Sigmoid colon (tissue), 7 donors: ENCODE measurements at places on chromosomes 6 and 20. TPM values are rescaled to one million over a fixed set of nuclear protein-coding genes. Genes with fewer than 3 reads are reported as not detected.

FAM217A gene
- not detected for total RNA-seq

KCNK17 gene
- not detected for total RNA-seq

GATA5 gene
- not detected for total RNA-seq

KCNS1 gene
- total RNA-seq: not detected

GRCh38 chr20:48287021-48287494 lies 501.8 kb upstream of the SULF2 start:
- peaks cover 35% of the 10 kb centered on the region for H3K4me1 ChIP-seq
- no peak for DNase-seq
- no peaks in the 10 kb centered on the region for H3K27me3 ChIP-seq
- H3K27ac ChIP-seq: peak overlapping the region; percentile 67

DNA sequence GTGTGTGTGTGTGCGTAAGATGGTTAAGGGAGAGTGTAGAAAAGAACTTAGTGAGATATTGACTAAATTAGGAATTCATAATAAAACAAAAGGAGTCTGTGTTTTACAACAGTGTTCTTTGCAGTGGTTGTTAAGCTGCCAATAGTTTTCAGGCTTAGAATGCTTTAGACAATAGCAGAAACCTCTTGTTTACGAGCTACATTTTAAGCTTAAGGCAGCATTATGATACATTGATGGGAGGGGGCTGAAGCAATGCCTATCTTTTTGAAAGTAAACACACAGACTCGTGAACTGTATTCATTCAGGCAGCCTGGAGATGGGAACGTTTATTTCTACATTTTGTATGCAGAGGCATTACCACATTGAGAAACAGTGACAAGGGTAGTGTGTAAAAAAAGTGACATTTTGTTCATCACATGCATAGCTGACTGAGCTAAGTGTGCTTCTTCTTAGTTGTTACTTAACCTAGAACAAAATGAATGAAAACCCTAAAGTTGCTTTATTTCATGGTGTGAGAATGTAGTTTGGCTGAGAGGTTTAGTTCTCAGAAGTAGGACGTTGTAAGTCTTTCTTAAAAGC lies 21.2 kb downstream of the CLVS2 start:
- no peaks in the 10 kb centered on the region for H3K4me1 ChIP-seq
- no peak overlapping the region for H3K27ac ChIP-seq
- H3K36me3 ChIP-seq: no peaks in the 10 kb centered on the region

DNA sequence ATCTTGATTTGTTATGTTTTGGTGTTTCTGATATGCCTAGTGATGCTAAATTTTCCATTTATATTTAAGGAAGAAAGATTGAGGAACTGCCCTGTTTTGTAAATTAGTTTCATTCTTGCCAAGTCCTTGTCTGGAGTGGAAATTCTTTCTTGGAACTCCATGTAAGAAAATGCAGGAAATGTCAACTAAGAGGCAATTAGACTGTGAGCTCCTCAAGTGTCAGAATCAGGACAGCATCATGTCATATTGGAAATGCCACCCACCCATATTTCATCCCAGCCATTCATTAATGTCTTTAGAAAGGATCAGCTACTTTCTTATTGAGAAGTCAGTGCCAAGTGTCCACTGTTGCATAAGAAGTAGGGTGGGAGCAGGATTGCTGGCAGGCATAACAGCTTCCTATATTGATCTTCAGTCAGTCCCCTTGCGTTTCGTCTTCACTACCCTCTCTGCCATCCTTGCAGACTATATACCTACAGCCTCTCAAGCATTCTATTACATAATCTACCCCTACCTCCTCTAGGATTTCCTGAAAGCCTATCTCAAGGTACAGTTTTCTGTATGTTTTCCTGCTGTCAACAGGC lies 42.4 kb downstream of the HAO1 start:
- H3K36me3 ChIP-seq: no peaks in the 10 kb centered on the region
- DNase-seq: no peak
- no peaks in the 10 kb centered on the region for H3K27me3 ChIP-seq
- no peak overlapping the region for H3K27ac ChIP-seq

- H3K27ac ChIP-seq: no peak overlapping the region
- peaks cover 6% of the 10 kb centered on the region for H3K4me1 ChIP-seq
- no peaks in the 10 kb centered on the region for H3K27me3 ChIP-seq
- H3K36me3 ChIP-seq: no peaks in the 10 kb centered on the region
- no peak overlapping the region for H3K4me3 ChIP-seq
- DNase-seq: no peak
Observed at GRCh38 chr6:150631984-150632642, 32.4 kb downstream of the PLEKHG1 start.

- no peak overlapping the region for H3K4me3 ChIP-seq
- no peak overlapping the region for H3K27ac ChIP-seq
- no peaks in the 10 kb centered on the region for H3K27me3 ChIP-seq
- H3K4me1 ChIP-seq: no peaks in the 10 kb centered on the region
- H3K36me3 ChIP-seq: no peaks in the 10 kb centered on the region
Observed at GRCh38 chr6:52164319-52165094, 21.7 kb upstream of the IL17A start.

DNA sequence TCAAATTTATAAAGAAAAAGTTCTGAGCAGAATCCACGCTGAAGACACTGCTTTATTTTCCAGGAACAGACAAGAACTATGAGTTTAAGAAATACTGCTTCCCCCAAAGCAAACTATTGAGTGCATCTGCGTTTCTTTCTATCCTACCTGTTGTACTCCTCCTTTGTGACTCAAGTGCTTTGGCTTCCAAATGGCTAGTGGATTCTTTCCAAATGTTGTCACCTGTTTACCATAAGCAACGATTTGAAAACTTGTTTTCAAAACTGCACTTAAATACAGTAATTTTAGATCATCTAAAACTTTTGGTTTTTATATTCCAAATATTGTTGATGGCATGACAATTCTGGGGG lies 9.5 kb downstream of the PXDC1 start:
- H3K4me3 ChIP-seq: no peak overlapping the region
- H3K27ac ChIP-seq: peak overlapping the region; percentile 77
- H3K36me3 ChIP-seq: no peaks in the 10 kb centered on the region
- no peaks in the 10 kb centered on the region for H3K27me3 ChIP-seq

- no peak overlapping the region for H3K27ac ChIP-seq
- no peak overlapping the region for H3K4me3 ChIP-seq
- no peaks in the 10 kb centered on the region for H3K27me3 ChIP-seq
- no peak for DNase-seq
Observed at GRCh38 chr6:108693430-108694154, 132.9 kb downstream of the FOXO3 start.

DNA sequence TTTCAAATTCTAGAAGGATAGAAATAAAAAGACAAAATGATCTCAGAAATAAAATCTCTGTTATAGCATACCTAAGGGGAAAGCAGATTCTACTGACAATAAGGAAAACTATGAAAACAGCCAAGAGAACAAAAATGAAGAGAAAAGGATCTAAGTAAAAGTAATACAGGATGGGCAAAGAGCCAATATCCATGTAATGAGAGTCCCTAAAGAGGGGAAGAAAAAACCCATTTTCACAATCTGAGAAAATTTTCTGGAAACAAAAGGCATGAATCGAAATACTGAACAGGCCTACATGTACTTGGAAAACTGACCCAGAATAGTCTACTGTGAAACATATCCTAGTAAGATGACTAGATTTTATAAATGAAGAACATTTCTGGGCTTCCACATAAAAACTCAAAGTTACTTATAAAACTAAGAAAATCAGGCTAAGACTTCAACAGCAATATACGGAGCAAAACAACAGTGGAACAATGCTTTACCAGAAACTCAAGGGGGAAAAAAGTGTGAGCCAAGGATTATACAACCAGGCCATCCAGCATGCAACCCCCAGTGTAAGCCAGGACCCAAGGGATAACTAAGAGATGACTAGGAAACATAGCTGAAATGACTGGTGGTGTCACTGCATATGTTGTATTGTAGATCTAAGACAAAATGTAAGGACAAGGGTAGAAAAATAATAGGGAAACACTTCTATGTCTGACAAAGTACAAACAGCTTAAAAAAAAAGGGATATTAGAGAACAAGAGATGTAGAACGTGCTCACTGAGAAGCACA lies 10.2 kb downstream of the NAPB start:
- H3K27me3 ChIP-seq: no peaks in the 10 kb centered on the region
- no peak overlapping the region for H3K4me3 ChIP-seq

GRCh38 chr6:148720406-148720805 lies 26.4 kb upstream of the UST start:
- no peaks in the 10 kb centered on the region for H3K4me1 ChIP-seq
- no peak for DNase-seq
- no peaks in the 10 kb centered on the region for H3K27me3 ChIP-seq
- H3K36me3 ChIP-seq: no peaks in the 10 kb centered on the region
- H3K27ac ChIP-seq: no peak overlapping the region
- H3K4me3 ChIP-seq: no peak overlapping the region

- H3K4me3 ChIP-seq: peak within 1 kb of the TSS; percentile 79
- peaks cover 45% of the 10 kb centered on the region for H3K4me1 ChIP-seq
- H3K27ac ChIP-seq: peak within 1 kb of the TSS; percentile 87
Observed at GRCh38 chr20:49482621-49483017, at the start of gene KCNB1. Gene KCNB1 (minus strand): TSS chr20:49482668. CDS start chr20:49482480, 188 bp downstream.

DNA sequence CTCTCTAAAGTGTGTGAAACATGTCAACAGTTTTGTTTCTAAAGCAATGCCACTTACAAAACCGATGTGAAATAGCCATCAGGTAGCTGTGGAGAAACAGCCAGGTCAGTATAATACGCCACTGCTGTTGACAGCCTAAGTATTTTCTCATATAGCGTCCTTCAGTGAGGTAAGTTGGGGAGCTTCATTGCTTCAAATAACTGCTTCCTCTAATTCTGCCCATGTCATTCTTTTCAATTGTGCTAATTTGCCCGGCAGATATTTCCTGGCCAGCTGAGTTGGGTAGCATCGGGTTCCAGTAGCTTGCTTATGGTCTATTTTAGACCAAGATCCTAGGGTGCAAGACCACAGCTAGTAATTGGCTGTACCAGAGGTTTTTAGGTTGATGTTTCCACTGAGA lies 2.1 kb upstream of the ARMC2 start:
- no peak overlapping the region for H3K27ac ChIP-seq
- no peaks in the 10 kb centered on the region for H3K36me3 ChIP-seq
- H3K4me3 ChIP-seq: no peak overlapping the region
- peaks cover 11% of the 10 kb centered on the region for H3K4me1 ChIP-seq
- DNase-seq: no peak
- no peaks in the 10 kb centered on the region for H3K27me3 ChIP-seq

DNA sequence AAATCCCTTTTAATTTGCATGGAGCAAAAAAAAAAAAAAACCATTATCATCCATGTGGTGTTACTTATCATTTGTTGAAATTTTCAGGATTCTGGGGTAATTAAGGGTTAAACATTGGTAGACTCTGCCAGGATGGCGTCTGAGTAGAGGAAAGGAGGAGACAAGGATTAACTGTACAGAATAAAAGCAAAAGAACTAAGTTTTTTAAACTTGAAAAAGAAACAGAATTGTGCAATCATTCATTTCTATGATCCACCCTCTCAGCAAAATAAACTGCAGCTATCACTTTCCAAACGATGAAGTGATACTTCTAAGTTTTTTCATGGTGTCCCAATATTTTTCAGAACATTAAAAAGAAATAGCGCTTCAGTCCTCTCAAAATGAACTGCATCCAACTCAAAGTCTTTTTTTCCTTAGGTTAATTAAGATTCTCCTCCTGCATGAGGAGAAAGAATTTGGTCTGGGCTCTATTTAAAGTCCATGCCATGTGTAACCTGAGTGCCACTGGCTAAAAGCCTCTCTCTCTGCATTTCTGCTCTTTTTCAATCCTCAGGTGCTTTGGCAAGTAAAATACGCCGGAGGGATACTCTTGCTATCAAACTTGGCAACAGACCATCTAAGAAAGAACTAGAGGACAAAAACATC lies 69.5 kb upstream of the LTV1 start:
- no peak for DNase-seq
- H3K27ac ChIP-seq: peak overlapping the region; percentile 59
- no peaks in the 10 kb centered on the region for H3K4me1 ChIP-seq
- no peaks in the 10 kb centered on the region for H3K36me3 ChIP-seq
- H3K4me3 ChIP-seq: no peak overlapping the region

DNA sequence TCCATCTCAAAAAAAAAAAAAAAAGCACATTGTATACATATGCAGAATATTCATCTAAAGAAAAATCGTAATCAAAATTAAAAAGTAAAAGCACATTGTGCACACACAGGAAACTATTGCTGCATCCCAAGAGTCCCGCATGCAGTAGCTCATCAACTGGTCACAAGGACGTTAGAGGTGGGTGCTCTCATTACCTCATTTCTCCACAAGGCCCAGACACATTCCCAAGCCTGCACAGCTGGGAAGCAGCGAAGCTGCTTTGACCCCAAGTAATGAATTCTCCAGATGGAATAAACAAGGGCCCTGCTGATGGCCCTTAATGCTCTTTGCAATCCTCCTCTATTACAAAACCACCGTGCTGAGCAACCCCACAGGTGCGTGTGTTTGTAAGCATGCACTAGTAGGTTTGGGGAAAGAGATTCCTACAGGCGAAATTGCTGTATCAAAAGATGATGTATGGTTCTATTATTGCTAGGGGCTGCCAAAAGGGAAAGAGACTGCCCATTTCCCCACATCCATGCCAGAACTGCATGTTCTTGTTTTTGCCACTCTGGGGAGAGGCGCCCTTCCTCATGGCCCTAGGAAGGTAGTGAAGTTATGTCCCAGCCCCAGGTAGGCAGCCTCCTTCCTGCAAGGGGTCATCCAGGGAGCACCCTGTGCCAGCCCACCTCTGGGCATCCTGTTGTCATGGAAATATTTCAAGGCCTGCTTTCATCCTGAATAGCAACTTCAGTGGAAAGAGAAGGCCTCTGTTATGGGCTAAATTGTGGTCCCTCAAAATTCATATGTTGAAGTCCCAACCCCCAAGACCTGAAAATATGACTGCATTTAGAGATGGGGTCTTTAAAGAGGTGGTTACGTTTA lies 34.6 kb upstream of the PTGIS start:
- no peaks in the 10 kb centered on the region for H3K27me3 ChIP-seq
- peak overlapping the region; percentile 57 for H3K27ac ChIP-seq
- no peaks in the 10 kb centered on the region for H3K36me3 ChIP-seq
- no peak overlapping the region for H3K4me3 ChIP-seq
- DNase-seq: peak; percentile 80

DNA sequence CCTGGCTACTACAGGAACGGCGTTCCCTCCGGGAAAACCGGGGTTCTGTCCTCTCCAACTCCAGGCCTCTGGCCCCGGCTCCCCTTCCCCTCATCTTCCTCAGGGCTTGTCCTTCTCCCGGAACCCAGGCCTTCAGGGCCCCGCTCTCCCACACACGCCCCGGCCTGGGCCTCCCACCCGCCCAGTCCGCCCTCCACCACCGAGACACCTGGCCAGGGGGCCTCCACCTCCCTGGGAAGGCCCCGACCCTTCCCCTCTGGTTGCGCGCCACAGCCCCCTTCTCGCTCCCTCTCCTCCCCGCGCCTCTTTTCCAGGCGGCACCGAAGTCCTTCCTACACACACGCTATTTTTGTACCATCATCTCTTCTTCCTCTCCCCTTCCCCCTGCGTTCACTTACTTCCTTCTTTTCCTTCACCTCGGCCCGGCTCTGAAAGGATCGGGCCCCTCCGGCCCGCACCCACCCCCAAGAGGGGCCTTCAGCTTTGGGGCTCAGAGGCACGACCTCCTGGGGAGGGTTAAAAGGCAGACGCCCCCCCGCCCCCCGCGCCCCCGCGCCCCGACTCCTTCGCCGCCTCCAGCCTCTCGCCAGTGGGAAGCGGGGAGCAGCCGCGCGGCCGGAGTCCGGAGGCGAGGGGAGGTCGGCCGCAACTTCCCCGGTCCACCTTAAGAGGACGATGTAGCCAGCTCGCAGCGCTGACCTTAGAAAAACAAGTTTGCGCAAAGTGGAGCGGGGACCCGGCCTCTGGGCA lies 1.3 kb upstream of the SIRPA start:
- H3K4me1 ChIP-seq: peaks cover 50% of the 10 kb centered on the region
- H3K36me3 ChIP-seq: no peaks in the 10 kb centered on the region
- peak overlapping the region; percentile 94 for H3K27ac ChIP-seq
